NCI-H1436 (cell line): ENCODE measurements at places on chromosomes 5 and 9.

DNA sequence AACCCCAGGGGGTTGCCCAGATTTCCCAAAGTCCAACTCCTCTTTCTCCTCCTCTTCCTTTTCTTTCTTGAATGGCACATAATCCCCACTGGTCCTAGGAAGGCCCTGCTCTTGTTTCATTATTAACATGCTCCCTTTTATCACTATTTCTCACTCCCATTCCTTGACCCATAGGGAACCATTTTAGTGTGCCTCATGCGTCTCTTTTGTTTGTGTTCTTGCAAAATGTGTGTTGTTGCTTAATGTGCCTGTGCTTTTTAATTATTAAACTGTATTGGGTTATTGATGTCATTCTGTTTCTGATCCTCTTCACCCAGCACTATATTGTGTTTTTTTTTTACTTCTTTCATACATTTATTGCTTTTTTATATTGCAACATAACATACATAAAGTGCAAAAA lies 4.1 kb upstream of the RNF130 start:
- no peak for DNase-seq

GRCh38 chr5:130295235-130295634 lies 391.0 kb downstream of the CHSY3 start:
- no peak for DNase-seq

DNA sequence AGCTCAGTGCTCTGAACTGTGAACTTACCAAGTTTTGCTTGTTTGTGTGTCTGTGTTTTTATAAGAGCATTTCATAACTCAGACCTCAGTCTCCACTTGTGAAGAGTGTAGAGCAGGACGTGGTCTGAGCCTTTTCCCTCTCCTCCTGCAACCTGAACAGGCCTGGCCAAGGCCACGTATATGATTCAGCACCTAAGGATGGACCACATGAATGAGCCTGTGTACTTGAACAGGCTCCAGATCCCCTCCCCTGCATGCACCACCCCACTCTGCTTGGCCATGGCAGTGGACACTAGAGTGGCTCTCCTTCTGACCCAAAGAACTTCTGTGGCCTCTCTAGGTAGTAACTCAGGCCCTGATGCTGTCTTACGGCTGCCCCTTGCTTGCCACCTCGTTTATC lies 125.9 kb upstream of the FSTL4 start:
- DNase-seq = no peak

DNA sequence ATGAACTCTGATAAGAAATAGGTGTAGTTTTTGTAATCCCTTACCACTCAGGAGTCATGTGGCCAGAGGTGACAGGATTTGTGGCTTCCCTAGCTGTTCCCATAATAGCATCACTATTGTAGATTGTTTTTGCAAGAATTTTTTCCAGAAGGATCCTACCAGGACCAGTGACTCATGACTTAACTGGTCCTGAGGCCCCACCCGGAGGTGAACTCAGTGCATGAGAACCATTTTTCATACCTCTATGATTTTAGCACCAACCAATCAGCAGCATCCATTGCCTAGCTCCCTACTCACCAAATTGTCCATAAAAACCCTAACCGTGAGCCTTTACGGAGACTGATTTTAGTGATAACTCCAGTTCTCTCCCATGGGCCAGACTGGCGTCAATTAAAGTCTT lies 484.8 kb downstream of the PSAT1 start:
- no peak for DNase-seq

DNA sequence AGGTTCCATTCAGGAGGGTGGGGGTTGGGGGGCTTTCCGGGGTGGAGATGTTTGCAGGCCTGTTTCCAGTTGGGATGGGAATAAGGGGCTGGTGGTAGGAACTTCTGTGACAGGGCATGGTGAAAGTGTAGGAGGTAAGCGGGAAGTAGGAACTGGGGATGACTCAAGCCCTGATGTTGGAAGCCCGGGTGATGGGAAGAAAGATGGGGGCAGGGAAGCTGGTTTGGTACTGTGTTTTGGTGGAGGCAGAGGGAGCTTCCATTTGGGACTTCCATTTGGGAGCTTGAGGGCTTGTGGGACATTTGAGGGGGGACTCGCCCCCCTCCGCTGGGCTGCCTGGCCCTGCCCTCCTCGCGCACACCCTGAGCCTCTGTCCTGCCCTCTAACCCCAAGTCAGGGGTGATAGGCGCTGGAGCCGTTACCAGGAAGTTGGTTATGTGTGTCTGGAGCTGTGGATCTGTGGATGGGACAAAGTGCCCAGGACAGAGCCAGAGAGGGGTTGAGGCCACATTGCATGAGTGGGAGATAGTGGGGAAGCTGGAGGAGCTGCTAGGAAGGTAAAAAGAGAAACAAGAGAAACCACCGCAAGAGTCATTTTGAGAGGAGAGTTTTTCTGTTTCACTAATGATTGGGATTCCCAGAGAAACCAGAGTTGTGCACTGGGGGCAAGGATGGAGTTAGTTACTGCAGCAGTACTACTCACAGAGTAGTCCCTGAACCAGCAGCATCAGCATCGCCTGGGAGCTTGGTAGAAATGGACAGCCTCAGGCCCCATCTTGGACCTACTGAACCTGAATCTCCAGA lies 6.6 kb downstream of the RGS14 start:
- no peak for DNase-seq

- DNase-seq = no peak
Measured at GRCh38 chr9:33393581-33393980, 8.8 kb downstream of the AQP7 start.

- no peak for DNase-seq
Measured at GRCh38 chr5:58187432-58188261, 272.2 kb downstream of the PLK2 start.

- DNase-seq = no peak
Measured at GRCh38 chr9:97859346-97859745, 6.3 kb downstream of the FOXE1 start.

DNA sequence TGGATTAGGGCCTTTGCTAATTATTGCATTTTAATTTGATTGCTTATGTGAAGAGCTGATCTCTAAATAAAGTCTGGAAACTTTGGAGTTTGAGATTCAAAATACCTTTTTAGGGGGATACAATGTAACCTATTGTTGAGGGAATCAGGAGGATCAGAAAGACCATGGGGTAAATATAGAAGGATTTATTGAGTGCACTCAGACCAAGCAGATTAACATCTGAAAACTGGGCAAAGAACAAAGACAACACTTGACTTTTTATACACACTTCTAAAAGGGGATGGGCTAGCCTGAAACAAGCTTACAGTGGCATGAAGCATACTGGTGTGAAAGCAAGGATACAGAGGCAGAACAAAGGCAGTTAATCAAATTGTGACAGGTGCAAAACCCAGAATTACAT lies 174.3 kb downstream of the MRPS30 start:
- DNase-seq = no peak

DNA sequence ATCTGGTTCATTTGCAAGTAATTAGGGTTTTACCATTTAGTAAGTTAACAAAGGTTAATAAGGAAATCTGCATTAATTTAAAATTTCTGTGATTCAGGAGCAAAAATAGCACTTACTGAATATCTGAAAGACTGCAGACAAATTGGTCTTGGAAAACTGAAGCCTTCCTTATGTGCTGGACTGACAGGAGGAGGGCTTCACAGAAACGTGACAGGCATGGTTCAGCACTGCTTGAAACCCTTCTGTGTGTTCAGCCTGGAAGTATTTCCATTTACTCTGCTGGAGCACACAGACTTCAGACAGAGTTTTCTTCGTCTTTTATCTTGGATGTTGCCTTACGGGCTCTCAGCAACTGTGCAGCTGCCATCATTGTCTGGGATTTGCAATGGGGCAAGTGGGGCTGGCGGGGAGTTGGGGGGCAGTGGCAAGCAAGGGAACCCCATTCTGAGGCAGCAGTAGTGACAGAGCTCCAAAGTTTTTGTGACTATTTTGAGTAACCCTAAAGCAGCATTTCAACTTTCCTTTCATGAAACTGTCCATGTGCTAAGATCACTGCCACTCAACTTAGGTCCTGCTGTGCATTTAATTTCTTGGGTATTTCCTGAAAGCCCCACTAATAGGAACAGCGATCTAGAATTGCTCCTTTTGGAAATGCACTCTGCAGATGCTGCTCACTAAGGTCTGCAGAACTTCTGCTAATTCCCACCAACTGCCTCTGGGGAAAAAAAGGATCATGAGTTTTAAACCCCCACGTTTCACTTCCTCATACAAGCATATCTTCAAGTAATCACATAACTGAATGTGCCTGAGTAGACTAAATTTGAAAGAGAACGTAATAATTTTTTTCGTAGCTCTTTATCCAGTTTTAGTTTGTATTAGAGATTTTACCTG lies 56.6 kb downstream of the KCNN2 start:
- no peak for DNase-seq

DNA sequence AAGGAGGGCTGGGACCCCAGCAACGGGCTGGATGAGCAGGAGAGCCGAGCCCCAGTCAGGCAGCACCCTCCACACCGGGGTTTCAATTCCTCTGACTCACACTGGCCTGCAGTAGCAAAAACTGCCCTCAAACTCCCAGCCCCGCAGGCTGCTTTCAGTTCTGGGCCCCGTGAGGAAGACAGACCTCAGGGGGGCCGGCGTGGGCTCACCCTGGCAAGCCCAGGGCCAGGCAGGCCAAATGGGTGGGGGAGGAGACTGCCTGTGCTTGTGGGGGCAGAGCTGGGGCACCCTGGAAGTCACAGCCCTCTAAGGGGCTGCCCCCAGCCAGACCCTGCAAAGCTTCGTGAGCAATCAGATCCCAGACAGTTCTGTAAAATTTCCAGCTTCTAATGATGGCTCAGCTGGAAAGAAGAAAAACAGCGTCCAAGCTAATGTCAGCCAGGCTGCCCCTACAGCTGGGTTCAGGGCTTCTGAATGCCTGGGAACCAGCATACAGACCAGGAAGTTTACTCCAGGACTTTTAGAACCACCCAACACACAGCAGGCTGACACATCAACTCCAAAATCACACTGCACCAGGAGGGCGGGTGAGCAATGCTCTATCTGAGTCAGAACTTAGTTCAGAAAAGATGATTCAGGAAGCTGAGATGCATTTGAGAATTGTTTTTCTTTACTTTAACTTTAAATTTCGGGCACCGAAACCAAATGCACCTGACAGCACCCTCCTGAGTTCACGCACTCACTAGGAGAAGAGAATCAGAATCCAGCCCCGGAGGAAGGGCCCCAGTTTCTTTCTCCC lies 34.7 kb downstream of the LPCAT1 start:
- no peak for DNase-seq

- DNase-seq = no peak
Measured at GRCh38 chr5:67416133-67416937, 219.7 kb upstream of the CD180 start.

DNA sequence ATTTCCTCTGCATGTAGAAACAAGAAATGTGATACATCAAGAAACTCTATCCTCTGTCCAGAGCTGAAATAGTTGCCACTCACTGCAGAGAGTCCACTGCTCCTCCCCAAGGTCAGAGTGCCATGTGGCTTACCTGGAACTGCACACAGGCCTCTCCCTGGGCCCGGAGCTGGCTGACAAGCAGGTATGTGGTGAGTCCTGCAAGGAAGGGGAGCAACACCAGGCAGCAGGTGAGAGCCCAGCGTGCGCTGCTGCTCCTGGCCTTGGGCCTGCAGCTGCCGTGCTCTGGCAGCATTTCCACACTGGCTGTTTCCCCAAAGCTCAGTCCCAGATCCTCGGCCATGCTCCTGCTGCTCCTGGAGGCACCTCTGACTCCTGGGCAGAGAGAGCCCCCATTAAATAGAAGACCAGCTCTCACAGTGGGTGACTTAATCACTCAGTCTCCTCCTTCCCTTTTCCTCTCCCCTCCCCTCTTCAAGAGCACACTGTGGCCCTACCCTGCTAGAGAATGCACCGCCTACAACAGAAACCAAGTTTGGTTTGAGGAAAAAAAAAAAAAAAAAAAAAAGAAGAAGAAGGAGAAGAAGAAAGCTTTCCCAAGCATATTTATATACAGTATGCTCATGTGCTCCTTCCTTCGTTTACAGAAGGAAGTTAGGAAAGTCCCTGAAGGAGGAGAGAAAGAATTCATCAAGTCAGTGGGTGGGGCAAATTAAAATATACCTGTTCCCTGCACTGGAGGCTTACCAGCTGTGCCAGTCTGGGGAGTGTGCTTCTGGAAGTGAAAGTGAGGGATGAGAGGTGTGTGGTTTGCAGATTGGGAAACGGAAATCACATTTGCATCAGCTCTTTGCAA lies at the start of gene TNFSF15:
TNFSF15 (minus strand) TSS at position 370 of the 856 bp plus-strand sequence; CDS start at position 343, 27 bp downstream.
- DNase-seq = no peak

- DNase-seq = no peak
Measured at GRCh38 chr9:24801344-24801743, 255.6 kb upstream of the IZUMO3 start.

- no peak for DNase-seq
Measured at GRCh38 chr9:121294151-121294743, 26.3 kb downstream of the GSN start.

- DNase-seq = no peak
Measured at GRCh38 chr5:148966348-148966747, 96.5 kb downstream of the SH3TC2 start.

DNA sequence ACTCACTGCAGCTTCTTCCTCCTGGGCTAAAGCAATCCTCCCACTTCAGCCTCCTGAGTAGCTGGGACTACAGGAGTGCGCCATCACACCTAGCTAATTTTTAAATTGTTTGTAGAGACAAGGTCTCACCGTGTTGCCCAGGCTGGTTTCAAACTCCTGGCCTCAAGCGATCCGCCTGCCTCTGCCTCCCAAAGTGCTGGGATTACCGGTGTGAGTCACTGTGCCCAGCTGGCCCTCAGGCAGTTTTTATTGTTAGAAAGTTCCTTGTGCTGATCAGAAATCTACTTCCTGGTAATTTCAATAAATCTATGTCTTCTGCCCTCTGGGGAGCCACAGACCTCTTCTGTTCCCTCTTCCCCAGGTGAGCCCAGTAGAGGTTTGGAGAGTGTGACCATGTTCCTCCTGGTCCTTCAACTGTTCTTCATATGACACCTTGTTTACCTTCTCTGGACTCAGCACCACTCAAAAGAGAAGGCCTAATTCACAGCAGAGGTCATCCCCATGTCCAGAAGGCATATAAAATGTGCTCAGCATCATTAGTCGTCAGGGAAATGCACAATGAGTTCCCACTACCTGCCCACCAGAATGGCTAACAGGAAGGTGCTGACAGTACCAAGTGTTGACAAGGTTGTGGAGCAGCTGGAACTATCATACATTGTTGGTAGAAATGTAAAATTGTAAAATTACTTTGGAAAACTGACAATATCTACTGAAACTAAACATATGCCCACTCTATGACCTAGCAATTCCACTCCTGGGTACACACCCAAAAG lies 10.4 kb downstream of the TMOD1 start:
- DNase-seq = no peak

GRCh38 chr5:150801117-150801927 lies 22.8 kb downstream of the SMIM3 start:
- no peak for DNase-seq

GRCh38 chr9:133643362-133643755 lies 7.2 kb downstream of the DBH start:
- DNase-seq = no peak

- no peak for DNase-seq
Measured at GRCh38 chr9:120868339-120868675, 8.7 kb downstream of the PHF19 start.

DNA sequence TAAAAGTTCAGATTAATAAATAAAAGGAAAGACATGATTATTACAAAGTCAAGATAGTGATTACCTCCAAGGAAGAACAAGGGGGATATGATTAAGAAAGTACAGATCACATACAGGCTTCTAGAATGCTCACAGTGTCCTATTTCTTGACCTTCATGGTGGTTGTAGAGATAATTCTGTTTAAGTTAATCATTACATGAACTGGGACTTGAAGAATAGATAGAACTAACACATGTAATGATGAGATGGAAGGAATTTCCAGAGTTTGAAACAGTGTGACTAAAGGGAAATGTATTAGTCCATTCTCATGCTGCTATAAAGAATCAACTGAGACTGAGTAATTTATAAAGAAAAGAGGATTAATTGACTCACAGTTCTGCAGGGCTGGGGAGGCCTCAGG lies 72.7 kb downstream of the LURAP1L start:
- DNase-seq = no peak

GRCh38 chr9:8857068-8857925 lies 1057.7 kb upstream of the DMAC1 start:
- DNase-seq = no peak
